Esophagus muscularis mucosa (tissue), 4 donors: ENCODE measurements at places on chromosomes 4 and X. TPM values are rescaled to one million over a fixed set of nuclear protein-coding genes. Genes with fewer than 3 reads are reported as not detected.
A peak's percentile ranks its signal among the peaks of the same experiment; 100 is the strongest.

Gene ADH7
- total RNA-seq: not detected

- DNase-seq: no peak
These were observed 101.4 kb downstream of the NHS start for GRCh38 chrX:17476411-17476810.

Gene VCX3A
- not detected for total RNA-seq

- no peak for DNase-seq
These were observed 193.7 kb downstream of the MAGEB5 start for GRCh38 chrX:26409636-26410035.

Gene MAGEC1
- total RNA-seq: not detected

DNA sequence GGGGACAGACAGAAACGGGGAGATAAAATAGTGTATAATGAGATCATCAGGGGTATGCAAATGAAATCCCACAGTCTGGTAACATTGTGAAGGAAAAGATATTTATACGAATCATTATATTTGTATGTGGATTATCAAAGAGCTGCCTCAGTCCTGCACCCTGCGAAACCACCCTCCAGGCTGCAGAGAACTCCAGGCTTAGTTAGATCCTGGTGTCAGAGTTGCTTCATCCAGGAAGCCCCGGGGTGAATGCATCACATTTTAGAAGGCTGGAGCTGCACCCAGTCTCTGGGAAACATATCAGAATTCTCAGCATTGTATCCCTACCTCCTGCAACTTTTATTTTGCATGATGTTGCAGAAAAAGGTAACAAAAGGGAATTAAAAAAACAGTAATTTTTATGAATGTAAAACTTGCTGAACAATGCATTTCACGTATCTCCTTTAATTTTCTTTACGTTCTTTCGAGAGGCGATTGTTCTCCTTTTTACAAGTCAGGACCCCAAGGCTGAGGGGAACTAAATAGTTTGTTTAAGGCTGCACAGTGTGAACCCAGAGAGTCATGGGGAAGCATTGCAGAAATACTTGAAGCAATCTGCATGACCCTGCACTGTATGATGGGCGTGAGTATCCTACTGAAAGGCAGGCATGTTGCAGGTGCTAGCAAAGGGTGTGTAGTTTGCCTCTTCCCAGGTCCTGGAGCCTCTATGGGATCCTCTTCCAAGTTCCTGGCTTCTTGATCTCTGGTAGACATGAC is 299.5 kb upstream of the CLNK start:
- peak; percentile 53 for DNase-seq

Gene COL4A5
- 201 TPM for total RNA-seq

Gene RAB33B
- total RNA-seq: 10.8 TPM

DNA sequence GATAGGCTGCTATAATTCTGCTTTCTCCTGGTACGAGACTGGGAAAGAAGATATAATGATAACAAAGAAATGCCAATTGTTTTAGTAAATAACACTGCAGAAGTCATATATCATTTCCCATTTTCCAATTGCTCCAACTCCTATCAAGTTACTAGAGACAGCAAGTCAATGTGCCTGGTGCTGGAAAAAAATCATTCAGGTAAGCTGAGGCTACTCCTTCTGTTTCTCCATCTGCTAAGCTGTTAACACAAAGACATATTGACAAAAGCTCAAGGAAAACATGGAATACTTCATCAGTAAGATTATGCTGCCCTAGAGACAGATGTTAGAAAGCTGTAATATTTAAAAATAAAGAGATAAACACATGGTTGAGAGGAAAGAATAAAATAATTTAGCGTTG is 10.0 kb downstream of the NAA11 start:
- no peak for DNase-seq

DNA sequence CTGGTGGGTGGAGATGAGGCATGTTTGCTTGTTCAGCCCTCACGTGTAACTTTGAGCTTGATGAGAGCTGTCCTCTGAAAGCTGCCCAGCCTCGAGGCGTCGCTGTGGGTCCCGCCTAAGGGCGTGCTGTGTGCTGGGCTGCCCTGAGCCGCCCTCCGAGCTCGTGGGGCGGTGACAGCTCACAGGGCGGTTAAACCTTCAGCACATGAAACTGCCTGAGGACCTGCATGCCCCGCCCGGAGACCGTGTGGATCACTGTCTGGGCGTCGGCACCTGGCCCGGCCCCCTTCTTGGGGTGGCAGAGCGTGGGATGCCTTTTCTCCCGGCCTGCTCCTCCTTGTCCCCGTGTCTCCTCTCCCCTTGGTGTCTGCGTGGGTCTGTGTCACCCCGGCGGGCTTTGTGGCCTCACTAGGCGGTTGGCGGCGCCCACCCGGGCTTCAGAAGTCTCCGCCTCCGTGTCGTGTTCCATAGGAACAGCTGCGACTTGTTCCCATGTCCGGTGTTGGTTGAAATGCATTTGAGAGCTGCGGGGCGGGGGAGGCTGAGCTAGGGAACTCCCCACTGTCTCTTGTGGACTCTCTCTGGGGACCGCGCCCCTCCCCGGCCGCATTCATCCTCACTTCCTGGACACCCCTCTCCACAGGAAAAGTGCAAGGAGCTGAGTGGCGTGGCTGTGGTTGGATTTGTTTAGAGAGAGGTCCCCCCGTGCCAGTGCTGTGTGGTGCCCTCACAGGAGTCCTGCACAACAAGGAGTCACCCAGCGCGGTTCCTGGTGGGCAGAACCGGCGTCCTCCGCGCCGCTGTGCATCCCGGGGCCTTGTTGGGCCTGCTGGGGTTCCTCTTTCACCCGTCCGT is 6.8 kb downstream of the AKAP17A start:
- DNase-seq: no peak

- no peak for DNase-seq
These were observed 94.5 kb upstream of the RASGEF1B start for GRCh38 chr4:81566161-81566591.

DNA sequence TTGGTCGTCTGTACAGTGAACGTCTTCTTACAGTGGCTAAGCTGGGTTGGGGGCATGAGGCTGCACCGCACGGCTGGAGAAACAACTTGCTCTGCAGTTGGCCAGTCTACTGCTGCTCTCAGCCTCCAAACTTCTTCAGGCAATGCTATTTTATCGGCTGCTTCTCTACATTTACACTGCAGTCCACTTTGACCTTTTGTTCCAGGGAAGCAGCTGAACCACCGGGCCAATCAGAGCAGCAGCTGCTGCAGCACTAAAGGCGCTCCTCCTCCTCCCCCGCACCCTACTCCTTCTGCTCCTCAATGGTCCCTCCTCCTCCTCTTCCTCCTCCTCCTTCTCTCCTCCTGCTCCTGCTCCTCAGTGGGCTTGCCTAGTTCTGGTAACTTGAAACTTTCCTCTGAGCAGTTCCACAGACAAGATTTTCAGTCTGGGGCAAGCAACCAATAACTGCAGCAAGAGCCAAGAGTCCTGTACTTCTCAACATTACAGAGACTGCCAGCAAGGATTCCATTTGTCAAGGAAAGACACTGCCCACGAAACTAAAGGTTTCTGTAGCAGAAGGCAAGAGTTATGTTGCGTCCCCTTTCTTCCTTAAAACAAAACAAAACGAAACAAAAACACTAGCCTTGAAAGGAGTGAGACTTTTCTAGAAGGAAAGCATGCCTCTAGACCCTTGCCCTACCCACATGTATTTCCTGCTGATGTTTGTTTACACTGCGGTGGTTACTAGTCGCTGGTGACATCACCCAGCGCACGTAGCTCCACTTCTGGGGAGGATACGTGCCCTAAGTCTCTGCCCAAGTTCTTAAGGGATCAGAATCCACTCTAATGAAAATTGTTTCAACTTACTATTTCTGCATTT is 125.7 kb upstream of the NAP1L5 start:
- DNase-seq: peak; percentile 94

GRCh38 chr4:37816006-37816405 is 10.5 kb upstream of the PGM2 start:
- peak; percentile 34 for DNase-seq

- no peak for DNase-seq
These were observed 189.8 kb upstream of the AFF2 start for GRCh38 chrX:148310426-148311165.

DNA sequence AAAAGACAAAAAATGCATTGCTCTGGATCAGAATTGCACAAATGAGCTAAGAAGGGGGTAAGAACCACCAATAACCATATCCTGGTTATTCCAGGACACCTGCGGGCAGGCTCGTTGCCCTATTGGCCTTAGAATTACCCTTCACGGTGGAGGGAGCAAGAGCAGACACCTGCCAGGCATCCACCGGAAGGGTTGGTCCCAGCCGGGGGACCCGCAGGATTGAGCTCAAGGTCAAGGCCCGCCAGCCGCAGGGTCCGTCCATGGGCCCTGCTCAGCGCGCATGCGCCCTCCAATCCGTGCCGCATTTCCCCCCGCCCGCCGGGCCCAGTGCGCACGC is 575 bp downstream of the SLC25A6 start:
- no peak for DNase-seq

DNA sequence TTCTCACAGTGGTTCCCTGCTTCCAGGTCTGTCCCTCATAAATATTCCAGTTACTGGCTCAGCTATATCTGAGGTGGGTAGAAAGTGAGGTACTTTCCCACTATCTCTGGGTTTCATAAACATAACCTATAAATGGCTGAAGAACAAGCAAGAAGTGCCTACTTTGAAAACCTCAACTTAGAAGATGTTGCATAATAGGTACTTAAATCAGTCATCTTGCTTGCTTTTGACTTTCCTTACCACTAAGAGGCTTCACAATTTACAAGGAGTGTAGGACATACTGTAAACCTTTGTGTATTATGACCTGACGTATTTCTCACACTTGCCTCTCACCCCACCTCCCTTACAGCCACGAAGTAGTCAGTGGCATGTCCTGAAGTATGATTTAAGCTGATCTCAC is 145.9 kb downstream of the PCDH19 start:
- DNase-seq: no peak

Gene CFAP299
- 2.5 TPM for total RNA-seq

DNA sequence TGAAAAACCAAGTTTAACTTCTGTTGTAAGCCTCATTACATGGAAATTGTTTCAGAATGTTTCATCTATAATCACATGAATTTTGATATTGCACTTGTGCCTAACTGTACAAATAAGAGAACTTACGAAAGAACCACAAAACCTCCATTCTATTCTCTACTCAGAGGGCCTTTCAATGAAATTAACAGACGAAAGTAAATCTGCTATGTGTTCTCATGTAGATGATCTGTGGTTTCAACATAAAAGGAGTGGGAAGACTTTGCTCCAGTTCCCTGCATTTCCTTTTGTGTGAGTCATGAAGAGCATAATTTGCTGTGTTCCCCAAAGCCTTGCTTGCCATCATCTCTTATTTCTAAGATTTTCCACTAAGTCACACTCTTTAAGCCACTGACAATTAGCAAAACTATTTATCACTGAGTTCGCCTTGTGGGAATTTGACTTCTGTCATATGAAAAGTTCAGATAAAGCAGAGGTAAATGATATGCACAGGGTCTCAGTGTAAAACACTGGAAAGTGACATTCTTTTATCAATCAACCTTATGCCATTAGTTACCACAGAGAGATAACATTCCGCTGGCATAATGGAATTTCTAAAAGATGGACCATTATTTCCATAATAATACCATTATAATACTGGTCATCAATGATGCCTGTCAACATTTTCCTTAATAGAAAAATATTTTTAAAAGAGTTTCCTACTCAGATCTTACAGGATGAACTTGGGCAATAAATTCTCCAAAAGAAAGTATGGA is 329.8 kb downstream of the NR3C2 start:
- no peak for DNase-seq

GRCh38 chrX:132004728-132005127 is 18.4 kb upstream of the STK26 start:
- no peak for DNase-seq

GRCh38 chrX:386239-386767 is 404 bp downstream of the PPP2R3B start:
- DNase-seq: no peak

- no peak for DNase-seq
These were observed 6.0 kb downstream of the FBXO8 start for GRCh38 chr4:174277433-174277832.

Gene SMPX
- total RNA-seq: 37.1 TPM

DNA sequence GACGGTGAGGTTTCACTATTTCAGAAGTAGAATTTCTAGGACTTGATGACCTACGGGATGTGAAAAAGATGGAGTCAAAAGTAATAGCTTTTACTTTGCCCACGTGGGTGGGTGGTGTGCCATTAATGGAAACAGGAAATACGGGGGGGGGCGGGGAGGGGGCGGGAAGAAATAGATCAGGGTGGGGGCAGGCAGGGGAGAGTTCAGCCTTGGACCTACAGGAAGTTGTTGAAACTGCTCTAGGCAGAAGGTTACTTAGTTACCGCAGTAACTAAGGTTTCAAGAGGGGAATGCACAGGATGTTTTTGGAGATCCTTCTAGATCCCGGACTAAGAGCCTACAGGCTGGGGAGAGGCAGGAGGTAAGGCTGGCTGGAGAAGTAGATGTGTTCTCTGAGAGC is 3.6 kb upstream of the FHL1 start:
- no peak for DNase-seq

Gene SYTL4
- 30.7 TPM for total RNA-seq

GRCh38 chr4:117900832-117901231 is 133.5 kb upstream of the NDST3 start:
- no peak for DNase-seq

DNA sequence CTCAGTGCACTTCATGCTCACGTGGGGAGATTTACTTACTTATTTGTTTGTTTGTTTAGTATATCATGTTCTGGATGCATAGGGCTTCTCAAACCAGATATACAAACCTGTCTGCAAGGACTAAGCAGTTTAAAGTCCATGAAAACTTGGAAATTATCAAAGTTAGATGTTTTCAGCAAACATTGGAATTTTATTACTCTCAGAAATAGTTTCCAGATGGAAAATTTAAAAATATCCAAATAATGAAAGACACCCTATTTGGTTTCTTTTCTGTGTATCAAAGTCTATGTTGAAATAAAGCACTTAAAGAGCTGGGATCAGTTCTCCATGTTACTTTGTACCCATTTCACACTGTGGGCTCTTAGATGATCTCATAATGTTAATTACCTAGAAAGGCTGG is 312.1 kb downstream of the PPP1R2C start:
- no peak for DNase-seq

DNA sequence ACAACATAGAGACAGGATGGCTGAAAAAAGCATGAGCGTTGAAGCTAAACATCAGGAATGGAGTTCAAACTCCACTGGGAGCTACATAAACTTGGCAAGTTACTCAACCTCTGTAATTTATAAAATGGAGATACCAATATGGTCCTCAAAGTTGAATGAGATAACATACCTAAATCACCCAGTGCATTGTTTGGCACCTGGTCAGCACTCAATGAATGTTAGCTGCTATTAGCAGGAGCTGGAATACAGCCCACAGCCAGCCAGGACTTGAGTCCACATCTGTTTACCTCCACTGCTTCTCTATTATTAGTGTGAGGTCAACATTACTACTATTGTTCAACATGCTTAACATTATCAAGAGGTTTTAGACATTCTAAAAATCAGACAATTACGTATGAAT is 97.9 kb downstream of the NR3C2 start:
- no peak for DNase-seq

Gene SPATA18
- 3.2 TPM for total RNA-seq
